ENCODE measurements at places on chromosomes 6 and 20. TPM values are rescaled to one million over a fixed set of nuclear protein-coding genes. Genes with fewer than 3 reads are reported as not detected.
A peak's percentile ranks its signal among the peaks of the same experiment; 100 is the strongest.

MOG gene
- polyA plus RNA-seq, result not detected

CNR1 gene
- 0.27 TPM for polyA plus RNA-seq

CPNE5 gene
- 2.0 TPM for polyA plus RNA-seq

- DNase-seq, result no peak
Observed at GRCh38 chr6:120875900-120876299, 458.4 kb downstream of the TBC1D32 start.

DNA sequence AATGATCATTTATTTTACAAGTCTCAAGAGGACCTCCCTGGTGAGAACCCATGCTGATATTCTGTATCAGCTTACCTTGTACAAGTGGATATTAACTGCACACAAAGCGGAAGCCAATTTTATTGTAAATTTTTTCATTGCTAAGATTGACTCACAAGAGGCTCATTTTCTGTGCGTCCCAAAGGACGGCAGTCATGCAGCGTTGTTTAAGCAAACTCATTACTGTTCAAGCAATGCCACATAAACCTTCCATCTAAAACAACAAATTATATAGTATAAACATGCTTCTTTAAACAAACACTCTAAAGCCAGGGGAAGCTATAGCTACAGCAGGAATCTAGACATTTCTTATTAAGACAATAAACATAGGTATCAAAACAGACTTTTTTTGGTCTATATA is 575.3 kb downstream of the FRK start:
- DNase-seq, result no peak

- DNase-seq, result no peak
Observed at GRCh38 chr6:125232466-125232865, 69.3 kb downstream of the HDDC2 start.

DNA sequence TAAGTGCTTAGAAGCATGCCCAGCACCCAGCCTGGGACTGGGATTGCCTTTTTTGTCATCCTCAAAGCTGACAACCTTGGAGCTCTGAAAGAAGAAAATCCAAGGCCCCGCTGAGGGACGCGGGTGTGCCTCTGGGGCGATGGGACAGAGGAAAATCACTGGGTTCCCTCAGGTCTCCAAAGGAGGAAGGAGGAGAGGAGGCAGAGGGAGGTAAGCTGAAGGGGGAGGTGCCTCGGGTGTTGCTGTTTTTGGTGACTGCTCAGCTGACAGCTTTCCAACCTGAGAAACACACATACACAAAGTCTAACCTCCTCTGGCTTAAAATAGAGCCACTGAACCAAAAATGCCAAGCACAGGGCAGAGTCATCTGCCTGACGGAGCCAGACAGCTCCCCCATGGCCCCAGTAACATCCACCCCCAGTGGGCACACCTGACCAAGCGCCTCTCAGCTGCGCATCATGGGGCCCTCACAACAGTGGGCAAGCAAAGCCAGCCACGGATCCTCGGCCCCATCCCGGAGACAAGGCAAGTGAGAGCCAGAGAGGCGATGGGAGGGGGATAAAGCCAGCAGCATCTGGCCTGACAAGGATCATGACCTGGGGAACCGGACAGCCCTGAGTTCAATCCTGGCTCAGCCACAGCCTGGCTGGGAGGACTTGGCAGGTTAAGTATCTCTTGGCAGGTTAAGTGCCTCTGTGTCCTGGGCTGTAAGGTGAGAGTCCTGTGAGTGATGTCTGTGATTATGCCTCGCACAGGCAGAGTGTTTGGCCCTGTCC is 3.2 kb upstream of the KCNK15 start:
- no peak for DNase-seq

DNA sequence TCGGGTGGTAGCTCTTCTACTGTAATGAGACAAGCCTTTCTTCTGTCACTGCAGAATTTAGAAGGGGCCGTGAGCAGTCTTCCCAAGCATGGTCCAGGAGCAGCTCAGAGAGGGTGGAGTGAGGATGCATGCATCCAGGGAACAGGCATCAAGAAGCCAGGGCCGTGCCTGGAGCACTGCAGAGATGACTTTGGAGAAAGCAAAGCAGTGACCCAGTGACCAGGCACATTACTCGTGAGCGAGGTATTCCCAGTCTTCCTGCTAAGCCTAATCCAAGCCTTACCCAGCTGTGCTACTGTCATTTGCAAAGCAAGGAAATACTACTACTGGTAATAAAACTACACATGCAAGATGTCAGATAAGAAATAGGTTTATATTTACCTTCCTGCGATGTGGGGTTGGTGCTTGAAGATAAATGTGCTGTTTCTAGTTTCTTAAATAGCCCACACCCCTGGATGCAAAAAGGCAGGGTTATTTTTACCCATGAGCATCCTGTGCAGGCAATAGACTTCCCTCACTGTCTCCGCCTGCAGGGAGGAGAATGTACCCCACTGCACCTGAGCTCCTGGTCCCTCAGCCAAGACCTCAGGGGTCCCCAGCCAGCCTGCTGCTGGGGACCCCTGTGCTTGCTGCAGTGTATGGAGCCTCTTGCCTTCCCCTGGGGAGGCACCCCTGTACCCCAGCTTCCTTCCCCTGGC is 62.9 kb downstream of the SSR1 start:
- no peak for DNase-seq

DNA sequence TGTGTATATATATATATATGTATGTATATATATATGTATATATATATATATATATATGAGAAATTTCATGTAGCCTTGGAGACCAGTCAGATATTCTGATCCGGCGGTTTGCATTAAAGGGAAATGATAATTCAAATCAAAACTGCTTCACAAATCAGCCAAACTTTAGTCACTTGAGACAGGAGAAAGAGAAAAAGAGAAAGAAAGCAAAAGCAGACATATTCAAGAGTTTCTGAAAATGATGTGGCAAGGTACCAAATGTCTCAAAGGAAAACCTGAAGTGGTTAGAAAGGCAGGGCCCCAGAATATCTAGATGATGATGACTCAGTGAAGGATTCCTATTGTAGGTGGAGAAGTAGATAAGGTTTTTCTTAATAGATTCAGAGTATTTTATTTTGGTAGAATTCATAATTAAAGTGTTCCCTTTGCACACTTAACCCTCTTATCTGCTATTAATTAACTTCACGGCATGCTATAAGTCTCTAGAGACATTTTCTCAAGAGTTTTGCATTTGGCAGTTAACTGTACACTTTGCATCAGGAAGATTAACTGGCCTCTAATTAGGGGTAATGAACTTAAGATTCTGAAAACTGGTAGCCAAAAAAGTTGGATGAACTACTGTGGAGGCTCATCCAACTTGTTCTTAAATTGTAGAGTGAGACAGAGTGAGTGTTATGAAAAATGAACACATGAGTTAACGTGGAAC is 50.1 kb upstream of the ASF1A start:
- no peak for DNase-seq

- DNase-seq, result peak; percentile 62
Observed at GRCh38 chr20:53413186-53413631, 180.4 kb downstream of the ZNF217 start.

DNA sequence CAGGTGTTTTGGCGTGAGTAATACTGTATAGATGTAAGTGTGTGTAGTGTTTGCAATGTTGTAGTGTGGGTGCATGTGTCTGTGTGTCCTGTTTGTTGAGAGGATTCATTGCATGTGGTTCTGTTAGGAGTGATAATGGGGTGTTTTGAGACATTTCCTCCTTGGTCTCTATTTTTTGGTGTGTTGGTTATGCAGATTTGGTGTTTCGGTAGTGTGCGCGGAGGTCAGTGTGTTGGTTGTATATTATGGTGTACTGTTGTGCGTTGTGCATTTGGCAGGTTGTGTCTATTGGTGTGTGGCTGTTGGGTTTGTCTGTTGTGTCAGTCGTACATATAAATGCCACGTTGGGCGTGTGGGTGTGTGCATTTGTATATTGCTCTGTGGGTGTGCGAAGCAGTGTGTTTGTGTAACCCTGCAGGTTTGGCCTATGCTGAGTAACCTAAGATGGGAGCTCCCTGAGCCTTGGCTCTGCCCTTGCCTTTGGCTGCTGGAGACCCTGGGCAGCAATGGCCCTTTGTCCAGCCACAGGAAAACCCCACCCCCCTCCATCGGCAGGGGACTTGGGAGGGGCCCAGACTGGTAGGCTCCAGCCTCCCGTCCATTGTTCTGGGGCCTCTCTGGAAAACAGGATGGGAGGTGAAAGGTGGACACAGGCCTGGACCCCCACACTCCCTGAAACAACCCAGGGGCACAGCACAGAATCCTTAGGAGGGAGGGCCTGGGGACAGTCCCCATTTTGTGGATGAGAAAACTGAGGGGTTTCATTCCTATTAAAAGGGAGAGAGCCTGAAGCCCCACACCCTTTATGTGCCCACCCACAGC is 10.3 kb upstream of the ID1 start:
- DNase-seq, result no peak

GRCh38 chr6:151089978-151090377 is 149.8 kb upstream of the AKAP12 start:
- no peak for DNase-seq

- DNase-seq, result no peak
Observed at GRCh38 chr6:128276311-128276710, 244.1 kb downstream of the PTPRK start.
